ENCODE measurements at places on chromosomes 3 and 15.

DNA sequence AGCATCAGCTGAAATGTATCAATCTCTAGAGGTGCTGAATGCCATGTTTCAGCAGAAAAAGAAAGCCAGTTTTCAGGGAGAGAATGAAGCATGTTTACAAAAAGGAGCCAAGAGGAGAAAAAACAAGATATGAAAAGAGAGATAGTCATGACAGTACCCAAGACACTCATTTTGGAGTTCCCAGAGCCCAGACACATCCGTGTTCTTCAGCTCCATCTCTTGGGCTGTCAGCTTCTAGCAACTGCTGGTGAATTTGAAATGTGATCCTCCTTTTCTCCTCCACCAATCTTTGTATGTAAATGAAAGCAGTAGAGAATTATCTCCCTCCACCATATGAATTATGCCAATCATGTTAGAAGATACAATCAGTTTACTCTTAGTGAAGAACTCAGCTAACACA is 93.0 kb upstream of the SLC25A36 start:
- no peak for DNase-seq

- DNase-seq: no peak
Measured at GRCh38 chr3:69999140-70000027, at the start of gene SAMMSON. Gene SAMMSON, plus strand, starts transcription at chr3:69999733.

- no peak for DNase-seq
Measured at GRCh38 chr3:24137958-24138875, 193.1 kb downstream of the NR1D2 start.

- no peak for DNase-seq
Measured at GRCh38 chr3:13023235-13023970, 49.8 kb downstream of the IQSEC1 start.

- DNase-seq: no peak
Measured at GRCh38 chr3:30535525-30535924, 70.9 kb upstream of the TGFBR2 start.

DNA sequence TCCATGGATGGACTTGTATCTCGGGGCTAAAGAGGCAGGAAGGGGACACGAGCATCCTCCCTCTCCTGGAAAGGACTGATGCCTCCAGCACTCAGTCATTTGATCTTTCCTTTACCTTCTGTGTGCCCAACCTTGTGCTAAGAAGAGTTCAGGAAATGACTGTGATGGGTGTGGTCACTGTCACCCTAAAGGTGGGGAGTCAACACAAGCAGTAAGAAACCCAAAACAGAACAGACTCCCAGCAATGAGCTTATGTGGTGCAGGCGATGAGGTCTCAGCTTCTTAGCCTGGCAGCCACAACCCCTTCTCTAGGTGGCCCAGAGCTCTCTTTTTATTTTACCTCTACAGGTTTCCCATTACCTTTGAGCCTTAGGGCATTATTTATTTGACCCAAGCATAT is 3.8 kb downstream of the MPI start:
- peak; percentile 66 for DNase-seq

- no peak for DNase-seq
Measured at GRCh38 chr3:179791793-179792192, 139.0 kb downstream of the USP13 start.

- DNase-seq: no peak
Measured at GRCh38 chr3:109275702-109276293, 40.5 kb downstream of the DPPA2 start.

- DNase-seq: peak; percentile 39
Measured at GRCh38 chr15:68205954-68206539, 915 bp upstream of the CALML4 start.

DNA sequence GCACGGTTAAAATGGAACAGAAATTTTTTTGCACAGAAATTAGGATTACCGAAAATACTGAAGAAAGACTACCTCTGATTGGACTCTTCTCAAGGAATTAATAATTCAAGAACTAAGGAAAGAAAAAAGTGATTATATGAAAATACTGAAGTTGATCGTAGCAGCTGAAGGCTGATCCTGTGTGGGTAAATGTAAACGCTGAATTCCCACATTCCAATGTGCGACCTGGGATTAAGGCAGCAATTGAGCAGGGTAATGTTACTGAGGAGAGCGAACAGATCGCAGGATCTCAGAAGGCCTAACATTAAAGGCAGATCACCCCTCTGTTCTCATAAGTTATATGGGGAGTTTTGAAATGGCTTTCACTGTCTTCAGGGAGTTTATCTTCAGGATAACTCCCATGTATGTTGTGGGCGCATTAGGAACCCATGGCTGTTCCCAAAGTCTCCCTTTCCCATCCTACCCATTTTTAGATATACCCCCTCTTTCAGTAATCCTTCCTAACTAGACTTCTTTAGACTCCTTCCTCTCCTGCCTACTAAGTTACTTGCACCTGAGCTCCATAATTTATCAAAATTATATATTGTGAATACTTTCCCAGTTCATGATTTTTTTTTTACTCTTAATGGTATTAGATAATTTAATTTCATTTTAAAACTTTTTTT is 1.0 kb upstream of the UBL7 start:
- no peak for DNase-seq

GRCh38 chr15:67839499-67839928 is 331 bp downstream of the RNU6-1 start:
- peak; percentile 42 for DNase-seq

DNA sequence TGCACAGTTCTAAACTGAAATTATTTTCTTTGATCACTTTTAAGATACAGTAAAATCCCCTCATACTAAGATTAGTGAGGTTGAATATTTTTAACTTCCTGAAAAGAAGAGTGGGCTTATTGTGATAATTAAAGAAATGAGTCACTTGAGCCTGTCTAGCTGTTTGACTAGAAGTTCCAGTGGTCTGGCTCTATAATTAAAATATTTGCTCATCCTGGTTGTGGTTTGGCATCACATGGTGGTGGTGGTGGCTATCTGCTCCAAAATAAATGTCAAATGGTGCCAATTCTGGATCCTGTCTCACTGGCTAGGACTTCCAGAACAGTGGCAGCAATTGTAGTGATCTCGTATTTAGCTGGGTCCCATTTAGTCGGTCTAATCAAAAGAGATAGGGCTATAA is 8.6 kb upstream of the TEX9 start:
- DNase-seq: no peak

DNA sequence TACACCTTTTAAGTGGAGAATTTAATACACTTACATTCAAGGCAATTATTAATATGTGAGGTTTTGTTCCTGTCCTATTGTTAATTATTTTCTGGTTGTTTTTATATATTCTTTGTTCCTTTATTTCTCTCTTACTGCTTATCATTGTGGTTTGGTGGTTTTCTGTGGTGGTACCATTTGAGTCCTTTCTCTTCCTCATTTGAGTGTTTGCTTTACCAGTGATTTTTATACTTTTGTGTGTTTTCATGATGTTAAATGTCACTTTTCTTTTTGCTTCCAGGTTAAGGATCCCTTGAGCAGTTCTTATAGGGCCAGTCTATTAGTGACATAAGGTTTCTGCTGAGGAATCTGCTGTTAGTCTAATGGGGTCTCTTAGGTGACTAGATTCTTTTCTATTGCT is 116.5 kb downstream of the LRRK1 start:
- DNase-seq: no peak
